Neuronal stem cell (in vitro differentiated cells): ENCODE measurements at places on chromosomes 16 and 17.

- DNase-seq, result no peak
Observed at GRCh38 chr17:59626756-59627155, 7.1 kb downstream of the CLTC start.

DNA sequence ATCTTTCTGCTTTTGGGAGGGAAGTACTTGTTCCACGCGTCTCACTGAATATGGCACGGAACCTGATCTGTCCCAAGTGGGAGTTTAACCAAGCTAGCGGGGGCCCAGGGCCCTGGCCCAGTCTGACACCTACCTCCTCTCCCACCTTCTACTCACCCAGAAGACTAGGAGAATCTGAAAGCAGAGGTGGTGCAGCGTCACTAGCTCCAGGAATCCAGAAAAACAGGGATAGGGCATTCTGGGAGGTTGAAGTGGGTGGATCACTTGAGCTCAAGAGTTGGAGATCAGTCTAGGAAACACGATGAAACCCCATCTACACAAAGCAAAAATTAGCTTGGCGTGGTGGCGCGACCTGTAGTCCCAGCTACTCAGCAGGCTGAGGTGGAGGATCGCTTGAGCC, 163.5 kb upstream of the ZNF267 start:
- DNase-seq, result no peak

GRCh38 chr16:70750893-70751467, 50.0 kb downstream of the VAC14 start:
- no peak for DNase-seq

DNA sequence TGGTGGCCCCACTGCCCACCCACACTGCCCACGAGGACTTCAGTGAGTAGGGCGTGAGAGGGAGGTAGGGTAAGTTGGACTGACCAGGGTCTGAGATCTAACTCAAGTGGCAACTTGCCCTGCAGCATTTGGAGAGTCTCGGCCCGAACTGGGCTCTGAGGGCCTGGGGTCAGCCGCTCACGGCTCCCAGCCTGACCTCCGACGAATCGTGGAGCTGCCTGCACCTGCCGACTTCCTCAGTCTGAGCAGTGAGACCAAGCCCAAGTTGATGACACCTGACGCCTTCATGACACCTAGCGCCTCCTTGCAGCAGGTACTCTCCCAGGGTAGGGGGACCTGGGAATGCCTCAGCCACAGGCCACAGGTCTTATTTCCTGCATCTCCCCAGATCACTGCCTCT, 5.2 kb upstream of the NRN1L start:
- DNase-seq, result no peak

DNA sequence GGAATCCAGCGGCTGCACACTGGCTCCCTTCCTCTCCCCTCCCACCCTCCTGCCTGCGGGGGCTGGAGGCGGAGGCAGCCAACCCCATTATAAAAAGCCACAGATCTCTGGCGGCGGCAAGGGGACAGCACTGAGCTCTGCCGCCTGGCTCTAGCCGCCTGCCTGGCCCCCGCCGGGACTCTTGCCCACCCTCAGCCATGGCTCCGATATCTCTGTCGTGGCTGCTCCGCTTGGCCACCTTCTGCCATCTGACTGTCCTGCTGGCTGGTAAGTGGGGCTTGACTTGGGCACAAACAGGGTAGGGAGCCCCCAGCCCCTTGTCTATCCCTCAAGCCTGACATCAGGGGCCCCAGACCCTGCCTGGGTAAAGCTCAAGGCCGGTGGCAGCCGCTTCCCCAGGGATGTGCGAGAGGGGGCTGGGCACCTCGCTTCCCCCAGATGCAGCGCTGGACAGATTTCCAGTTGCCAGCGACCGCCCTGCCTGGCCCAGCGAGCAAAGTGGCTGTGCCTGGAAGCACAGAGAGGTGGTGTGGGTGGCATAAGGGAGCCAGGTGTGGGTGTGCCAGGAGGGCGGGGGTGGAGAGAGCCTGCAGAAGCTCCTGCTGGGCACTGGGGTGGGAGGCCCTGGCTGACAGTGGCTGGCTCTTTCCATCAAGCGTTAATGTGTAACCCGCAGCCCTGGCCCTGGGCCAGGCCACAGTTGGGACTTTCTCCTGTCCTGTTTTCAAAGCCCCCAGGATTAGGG, at the start of gene CX3CL1:
Gene CX3CL1 (plus strand): TSS at position 119 of the 745 bp plus-strand sequence. CDS start 79 bp downstream, at position 198.
- no peak for DNase-seq

DNA sequence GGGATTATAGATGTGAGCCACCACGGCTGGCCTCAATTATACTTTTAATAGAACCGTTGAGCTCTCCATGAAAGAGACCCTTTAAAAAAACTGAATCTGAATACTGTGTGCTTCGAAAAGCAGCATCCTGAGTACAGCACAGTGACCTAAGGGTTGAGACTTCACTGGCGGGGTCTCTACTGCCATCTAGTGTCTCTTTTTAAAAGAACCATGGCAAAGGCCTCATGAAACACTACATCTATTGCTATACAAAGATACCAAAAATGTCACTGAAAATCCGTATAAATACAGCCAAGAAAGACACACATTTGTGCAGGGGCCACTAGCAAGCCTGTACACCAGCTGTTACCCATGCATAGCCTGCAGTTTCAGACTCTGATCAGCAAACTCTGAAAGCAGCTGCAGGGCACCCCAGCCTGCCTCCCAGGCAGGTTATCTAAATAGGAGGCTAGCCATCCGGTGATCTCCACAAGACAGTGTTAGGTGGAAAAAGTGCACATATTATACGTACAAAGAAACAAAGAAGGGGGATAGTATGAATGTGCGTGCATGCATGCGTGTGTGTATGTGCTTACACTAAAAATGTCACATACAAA, 35.3 kb downstream of the NPLOC4 start:
- DNase-seq, result peak; percentile 55

DNA sequence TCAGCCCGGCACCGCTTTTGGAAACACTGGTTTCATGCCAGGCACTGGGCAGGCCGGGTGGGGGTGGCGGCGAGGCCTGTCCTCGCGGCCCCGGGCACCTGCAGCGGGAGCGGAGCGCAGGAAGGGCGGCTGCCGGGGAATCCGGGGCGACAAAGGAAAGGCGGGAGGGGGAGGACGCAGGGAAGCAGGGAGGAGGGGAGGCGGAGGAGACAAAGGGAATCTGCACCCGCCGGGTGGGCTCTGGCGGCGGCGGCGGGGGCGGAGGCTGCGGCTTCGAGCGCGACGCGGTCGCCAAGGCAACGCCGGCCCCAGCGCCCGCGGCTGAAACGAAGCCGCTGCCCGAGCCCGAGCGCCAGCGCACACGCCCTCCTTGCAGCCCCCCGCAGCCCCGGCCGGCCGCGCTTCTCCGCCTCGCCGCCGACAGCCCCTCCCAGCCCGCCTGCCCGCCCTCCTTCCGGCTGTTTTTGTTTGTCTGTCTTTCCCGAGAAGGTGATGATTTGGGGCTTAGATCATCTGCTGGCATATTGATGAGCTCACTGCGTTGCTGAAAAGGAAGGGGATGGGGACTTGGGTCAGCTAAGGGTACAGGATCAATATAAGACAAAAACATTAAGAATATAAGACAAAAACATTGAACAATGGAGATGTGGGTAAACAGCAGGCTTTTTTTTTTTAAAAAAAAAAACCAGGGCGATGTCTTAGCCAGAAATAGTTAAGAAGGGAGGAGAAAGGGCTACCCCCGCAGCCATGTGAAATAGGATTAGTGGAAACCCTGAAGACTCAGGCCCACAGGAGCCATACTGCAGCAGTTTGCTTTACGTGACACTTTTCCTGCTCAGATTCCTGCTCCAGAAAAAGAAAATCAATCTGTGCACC, 32.7 kb downstream of the CDK5R1 start:
- peak; percentile 91 for DNase-seq
